ENCODE measurements at places on chromosomes 16 and 17.
A peak's percentile ranks its signal among the peaks of the same experiment; 100 is the strongest.

GRCh38 chr17:11986179-11986941 is 10.9 kb downstream of the ZNF18 start:
- no peak for DNase-seq

DNA sequence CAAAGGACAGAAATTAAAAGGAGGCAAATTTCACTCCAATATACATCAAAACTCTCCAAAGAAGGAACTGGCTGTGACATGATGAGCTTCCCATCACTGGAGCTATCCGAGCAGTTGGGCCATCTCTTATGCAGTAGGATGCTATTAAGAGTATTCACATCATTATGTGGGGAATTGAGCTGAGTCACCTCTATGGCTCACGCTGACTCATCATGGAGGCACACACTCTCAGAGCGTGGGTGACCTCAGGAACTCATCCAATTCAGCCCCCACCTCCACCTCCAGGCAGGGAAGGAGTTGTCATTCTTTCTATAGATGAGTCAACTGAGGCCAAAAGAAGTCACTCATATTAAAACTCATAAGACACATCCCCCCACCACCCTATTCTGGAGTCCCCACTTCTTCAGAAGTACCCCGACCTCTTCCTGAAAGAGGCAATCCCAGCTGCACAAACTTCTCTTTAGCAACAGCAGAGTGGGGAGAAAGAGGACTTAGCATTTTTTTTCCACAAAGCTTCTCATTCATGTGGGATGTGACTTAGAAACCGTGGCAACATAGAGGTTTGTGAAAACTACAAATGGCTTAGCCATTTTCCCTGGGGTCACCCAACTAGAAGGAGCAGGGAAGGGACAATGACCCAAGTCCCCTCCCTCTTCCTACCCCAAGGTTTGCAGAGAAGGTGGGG is 32.5 kb downstream of the ABCC12 start:
- peak; percentile 63 for DNase-seq

DNA sequence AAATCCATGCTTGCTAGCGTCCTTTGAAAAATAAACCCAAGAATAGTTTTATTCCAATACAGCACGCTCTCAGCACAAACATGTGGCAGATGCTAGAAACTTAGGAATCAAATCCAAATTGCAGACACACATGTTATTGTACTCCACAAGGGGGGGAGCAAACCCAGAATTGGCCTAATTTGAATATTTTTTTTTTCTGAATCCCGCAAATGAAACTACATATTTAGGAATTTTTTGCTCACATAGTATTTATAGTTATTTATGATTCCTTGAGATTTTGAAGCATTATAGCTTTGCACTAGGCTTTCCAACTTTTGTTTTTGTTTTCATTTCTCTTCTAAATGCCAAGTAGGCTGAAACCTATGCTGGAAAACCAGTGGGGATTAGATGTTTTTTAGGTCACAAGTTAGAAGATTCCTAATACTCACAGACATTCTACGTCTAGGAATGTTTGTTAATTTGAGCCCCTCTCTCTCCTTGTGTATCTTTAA is 59.3 kb upstream of the CDH11 start:
- no peak for DNase-seq

- DNase-seq: no peak
These were observed 17.7 kb downstream of the BCL7C start for GRCh38 chr16:30875871-30876801.

- DNase-seq: no peak
These were observed 339.0 kb downstream of the MAF start for GRCh38 chr16:79261481-79261940.

DNA sequence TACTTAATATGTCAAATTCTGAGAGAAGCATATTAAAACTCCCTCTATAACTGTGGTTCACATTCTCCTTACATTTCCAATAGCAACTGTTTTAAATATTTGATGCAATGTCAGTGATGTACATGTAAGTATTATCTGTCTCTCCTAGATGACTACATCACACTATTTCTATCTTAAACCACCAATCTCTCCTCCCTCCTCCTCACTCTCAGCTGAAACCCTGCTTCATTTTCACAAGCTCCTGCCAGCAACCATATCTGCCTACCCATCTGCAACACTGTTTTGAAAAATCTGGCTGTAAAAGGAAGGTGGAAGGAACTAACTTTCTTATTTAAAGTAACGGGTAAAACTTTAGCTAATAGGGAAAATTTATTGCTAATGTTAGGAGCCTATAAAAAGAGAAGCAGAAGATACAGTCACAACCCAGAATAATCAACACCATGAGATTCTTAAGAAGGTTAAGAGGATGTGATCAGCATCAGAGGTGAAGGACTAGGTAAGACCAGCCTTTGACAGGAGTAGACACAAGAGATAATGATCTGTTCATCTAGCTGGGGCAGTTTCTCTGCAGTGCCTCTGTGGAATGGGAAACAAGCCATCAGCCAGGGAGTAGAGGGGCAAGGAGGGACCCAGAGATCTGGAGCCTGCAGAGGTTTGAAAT is 31.0 kb downstream of the MYH10 start:
- DNase-seq: no peak

Measured in occipital lobe (tissue), 3 donors.